Activated CD4-positive, alpha-beta T cell treated with anti-CD3 and anti-CD28 coated beads, Interleukin-10, Interleukin-2, amounts not matched to agents 100 ng/mL and 50 ng/mL, durations not matched to agents 16 hours and 8 hours (primary cell): ENCODE measurements at places on chromosomes 4 and X.

DNA sequence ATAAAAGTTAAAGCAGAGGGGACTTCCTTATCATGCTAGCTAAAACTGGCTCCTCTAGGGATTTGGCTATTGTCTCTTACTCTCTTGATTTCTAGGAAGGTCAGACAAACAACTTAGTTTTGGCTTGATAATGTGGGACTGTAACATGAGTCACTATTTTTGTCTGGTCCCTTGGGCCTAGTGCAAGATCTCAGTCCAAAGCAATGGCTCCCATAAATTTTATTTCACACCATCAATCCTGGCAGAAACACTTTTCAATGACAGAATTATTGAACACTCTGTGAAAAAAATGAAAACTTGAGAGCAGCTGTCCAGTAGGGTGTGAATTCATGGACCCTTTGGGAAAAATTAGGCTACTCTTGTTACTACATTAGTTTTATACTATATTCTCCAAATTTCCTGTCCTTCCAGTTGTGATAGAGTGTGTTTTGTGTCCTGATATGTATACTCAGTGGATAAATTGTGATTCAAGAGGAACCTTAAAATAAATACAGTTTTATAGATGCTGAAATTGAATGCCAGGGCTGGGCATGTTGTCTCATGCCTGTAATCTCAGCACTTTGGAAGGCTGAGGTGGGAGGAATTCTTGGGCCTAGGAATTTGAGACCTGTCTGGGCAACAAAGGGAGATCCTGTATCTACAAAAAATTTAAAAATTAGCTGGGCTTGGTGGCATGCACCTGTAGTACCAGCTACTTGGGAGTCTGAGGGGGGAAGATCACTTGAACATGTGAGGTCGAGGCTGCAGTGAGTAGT, 10.8 kb upstream of the SNCA start:
- no peak for DNase-seq

DNA sequence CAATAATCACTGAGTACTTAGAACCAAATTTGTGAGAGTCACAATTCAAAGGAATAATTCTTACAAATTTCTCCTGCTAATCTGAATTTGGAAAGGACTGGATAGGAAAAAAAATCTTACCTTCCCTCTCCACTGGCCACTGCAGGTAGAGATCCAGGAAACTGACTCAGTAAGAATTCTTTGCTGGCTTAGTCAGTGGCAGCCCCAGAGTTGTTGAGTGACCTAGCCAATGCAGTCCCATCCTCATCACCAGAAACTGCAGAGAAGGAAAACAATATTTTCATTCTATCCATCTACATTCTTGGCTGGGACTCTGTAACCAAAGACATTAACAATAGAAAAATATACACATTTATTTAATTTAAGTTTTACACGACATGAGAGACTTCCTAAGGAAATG, 572.0 kb downstream of the ADGRL3 start:
- no peak for DNase-seq

- no peak for DNase-seq
These were observed 33.9 kb downstream of the NELFA start for GRCh38 chr4:1974840-1975239.

DNA sequence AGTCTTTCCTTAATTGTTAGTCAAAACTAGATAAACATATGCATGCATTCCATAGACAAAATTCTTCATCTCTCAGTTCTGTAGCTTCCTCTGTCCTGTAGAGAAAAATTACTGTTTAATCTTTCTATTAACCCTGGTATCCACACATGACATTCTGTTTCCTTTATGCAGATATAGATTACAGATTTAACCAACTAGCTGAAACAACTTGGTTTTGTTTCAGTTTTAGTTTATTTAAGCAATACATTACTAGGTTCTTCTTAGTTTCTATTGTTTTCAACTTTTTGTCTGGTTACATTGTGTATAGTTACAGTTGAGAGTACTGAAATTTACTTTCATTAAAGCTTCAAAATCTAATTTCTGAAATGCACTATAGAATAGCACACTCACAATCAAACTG, 933.9 kb upstream of the EPHA5 start:
- no peak for DNase-seq

- no peak for DNase-seq
These were observed 169.8 kb downstream of the SCFD2 start for GRCh38 chr4:53195815-53196661.

DNA sequence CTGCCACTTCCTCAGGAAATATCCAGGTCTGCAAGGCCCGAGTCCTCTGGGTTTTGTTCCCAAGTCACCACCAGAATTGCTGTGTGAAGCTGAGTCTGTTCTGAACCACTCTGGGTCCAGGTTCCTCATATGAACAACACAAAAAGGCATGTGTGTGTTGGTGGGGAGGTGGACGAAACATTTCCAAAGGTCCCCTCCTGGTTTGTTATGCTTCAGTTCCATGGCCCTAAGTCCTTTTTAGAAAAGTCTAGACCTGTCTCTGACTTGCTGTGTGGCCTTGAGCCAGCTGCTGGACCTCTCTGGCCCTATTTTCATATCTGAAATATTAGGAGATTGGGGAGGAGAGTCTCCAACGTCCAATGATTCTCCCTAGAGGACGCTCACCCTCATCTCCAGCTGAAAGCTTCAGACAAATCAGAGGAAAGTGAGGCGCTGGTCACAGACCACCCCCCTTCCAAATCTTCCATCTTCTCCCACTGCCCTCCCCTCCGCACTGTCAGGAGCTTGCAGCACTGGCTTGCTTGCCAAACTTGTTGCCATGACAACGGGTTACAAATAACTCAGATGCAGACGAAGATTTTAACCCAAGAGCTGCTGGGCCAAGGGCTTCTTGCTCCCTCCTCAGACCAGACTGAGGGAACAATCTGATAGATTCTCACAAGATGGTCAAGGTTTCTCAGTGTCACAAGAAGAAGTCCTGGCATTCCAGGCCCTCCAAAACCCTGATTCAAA, 64.5 kb downstream of the SMC1A start:
- no peak for DNase-seq

DNA sequence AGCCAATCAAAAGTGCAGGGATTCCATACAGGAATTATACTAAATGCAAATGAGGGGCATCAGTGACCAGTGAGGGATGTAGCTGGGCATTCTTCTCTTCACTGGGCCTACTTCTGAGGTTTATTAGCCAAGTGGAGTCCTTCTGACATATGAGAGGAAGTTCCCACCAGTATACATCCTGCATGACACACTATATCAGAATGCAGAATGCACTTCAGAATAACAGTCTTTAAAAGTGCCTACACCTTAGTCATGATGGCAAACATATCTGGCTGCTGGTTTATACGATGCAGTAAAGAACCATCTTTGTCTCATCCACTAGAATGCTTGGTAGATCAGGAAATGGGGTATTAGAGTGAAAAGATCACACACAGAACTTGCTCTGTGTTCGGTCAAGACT, 180.3 kb upstream of the PPARGC1A start:
- DNase-seq = no peak

GRCh38 chr4:173025131-173025530, 143.5 kb upstream of the GALNT7 start:
- DNase-seq = peak; percentile 36

GRCh38 chr4:109721033-109721432, 8.8 kb downstream of the PLA2G12A start:
- DNase-seq = no peak

DNA sequence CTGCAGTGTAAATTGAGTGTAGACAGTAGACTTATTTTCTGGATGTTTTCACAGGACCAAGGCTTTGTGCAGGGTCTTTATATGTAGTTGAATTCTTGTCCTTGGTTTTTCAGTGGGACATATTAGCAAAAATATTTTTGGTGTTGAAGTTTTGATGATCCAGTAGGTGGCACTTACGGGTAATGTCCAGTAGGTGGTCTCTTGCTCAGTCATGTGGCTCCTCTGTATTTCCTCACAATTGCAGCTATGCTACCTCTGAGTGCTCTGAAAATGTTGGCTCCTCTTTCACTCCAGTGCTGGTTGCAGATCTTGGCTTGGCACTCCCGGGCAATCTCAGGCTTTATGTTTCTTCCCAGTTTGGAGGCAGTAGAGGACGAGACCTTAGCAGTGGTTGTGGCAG, 419.8 kb upstream of the AMOT start:
- no peak for DNase-seq

GRCh38 chrX:103741879-103742278, 31.2 kb downstream of the TMEM31 start:
- no peak for DNase-seq

GRCh38 chr4:166293556-166293955, 420.5 kb downstream of the TLL1 start:
- no peak for DNase-seq

- no peak for DNase-seq
These were observed 208.4 kb upstream of the TRAM1L1 start for GRCh38 chr4:117293784-117294183.

- DNase-seq = no peak
These were observed 3.3 kb upstream of the CXCR3 start for GRCh38 chrX:71621603-71622002.

GRCh38 chr4:79609817-79610216, 201.8 kb upstream of the GK2 start:
- no peak for DNase-seq

GRCh38 chr4:128907981-128908380, 98.5 kb downstream of the JADE1 start:
- DNase-seq = no peak

DNA sequence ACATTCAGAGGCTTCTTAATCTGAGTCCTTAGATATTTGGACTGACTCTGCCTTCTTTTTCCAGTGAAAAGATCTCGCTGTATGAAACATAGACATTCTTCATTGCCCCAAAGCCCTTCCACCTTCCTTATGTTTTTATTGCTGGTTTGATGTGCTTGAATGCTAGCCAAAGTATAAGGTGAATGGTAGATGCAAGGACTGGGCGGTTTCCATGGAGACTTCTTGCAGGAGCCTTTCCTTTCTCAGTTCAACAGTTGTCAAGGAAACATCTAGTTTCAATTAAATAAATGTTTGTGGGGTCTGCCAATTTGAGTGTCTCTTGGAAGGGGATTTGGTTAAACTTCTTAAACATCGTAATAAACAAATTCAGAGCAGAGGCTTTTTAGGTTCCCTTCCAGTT, 46.0 kb downstream of the REPS2 start:
- no peak for DNase-seq

GRCh38 chr4:138736362-138736761, 279.2 kb upstream of the NOCT start:
- DNase-seq = no peak

DNA sequence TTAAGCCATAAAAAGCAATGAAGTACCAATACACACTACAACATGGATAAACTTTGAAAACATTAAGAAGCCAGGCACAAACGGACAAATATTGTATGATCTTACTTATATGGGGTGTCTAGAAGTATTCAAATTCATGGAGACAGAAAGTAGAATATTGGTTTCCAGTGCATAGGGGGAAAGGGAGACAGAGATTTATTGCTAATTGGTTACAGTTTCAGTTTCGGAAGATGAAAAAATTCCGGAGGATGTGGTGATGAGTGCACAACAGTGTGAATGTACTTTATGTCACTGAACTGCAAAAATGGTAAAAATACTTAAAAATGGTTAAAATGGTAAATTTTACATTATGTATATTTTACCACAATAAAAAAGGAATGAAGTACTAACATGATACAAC, 5.1 kb upstream of the PRDX4 start:
- DNase-seq = peak; percentile 73

DNA sequence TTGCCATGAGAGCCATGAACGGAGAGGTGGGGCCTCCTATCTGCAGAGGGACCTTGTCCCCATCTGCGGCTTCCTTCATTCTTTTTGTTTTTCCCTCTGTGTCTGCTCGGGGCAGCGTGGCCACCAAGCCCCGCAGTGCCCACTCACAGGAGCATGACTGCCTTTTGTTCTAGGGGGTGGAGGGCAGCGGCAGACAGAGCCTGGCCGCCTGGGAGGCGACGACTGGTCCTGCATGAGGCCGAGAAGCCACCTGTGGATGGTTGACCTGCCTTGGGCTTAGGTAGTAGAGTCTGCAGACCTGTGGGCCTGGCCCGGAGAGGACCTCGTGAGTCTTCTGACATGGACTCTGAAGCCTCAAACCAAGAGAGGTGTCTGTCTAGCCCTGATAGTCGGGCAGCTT, 1.4 kb downstream of the RBM3 start:
- no peak for DNase-seq

GRCh38 chr4:156154978-156155377, 201.3 kb upstream of the CTSO start:
- DNase-seq = no peak

GRCh38 chr4:38181286-38181685, 221.1 kb downstream of the PTTG2 start:
- DNase-seq = no peak

GRCh38 chr4:10461091-10461849, 4.0 kb upstream of the ZNF518B start:
- DNase-seq = peak; percentile 85

DNA sequence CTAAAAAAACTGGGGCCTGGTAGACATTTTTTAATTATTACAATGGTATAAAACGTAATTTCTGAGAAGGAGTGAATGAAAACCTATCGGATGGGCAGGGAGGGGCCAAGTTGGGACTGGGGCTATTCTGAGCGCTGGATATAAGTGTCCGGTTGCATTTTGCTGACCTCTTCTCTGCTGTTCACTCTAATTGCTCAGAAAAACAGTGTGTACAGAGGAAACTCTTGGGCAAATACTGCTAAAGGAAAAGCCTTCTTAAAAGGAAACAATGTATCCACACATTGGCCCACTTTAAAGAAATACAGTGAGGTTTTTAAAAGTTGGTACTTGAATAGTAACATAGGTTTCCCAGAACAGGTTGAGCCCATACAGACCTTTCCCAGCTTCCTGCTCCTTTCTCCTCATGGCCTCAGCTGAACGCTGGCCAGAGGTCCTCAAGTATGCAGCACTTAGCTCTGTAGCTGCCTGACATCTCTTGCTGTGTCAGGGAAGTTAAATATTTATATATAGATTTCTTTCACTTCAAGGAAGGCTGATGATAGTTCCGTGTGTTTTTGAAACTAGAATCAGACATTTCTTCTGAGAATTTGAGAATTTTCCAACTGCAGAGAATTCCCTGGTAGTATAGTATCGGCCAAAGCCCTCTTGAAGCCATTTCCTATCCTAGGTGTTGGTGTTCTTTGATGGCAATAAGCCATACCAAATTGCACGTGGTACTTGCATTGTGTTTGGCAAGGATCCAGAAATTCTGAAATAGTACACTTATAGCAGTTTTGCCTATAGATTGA, 97.1 kb upstream of the SLC4A4 start:
- no peak for DNase-seq
